ENCODE measurements at places on chromosomes 6 and 20. TPM values are rescaled to one million over a fixed set of nuclear protein-coding genes. Genes with fewer than 3 reads are reported as not detected.

DNA sequence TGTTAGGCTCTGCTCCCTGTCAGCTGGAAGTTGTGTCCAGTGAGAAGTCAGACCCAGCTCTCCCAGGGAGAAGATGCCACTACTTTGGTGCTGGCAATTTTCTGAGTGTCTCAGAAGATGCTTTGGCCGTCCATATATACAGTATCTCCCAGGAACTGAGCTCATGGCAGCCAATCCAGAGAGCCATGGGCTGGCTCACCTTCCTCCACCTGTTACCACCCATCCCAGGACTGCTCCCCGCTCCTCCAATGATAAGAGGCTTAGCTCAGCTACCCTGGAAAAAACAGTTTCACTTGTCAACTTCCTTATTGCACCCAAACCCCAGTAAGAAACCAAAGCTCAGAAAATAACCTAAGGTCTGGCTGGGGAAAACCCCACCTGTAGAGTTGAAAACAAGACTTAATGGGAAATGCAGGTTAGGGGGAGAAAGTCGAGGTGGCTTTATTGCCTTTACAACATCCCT, at the start of gene BNIP5:
TSS of gene BNIP5 (minus strand) at position 110 of the 463 bp plus-strand sequence. CDS start 6,198 bp downstream, outside the sequence.
- H3K27me3 ChIP-seq, result no peaks in the 10 kb centered on the region
- no peaks in the 10 kb centered on the region for H3K4me1 ChIP-seq
- no peak for DNase-seq

Gene LGSN
- 0.41 TPM for total RNA-seq

Gene SIRPG
- total RNA-seq, result not detected

GRCh38 chr20:59845472-59845871, 88.0 kb downstream of the SYCP2 start:
- no peak for DNase-seq
- no peak overlapping the region for H3K4me3 ChIP-seq
- H3K4me1 ChIP-seq, result no peaks in the 10 kb centered on the region
